ENCODE measurements at places on chromosomes 4 and X. TPM values are rescaled to one million over a fixed set of nuclear protein-coding genes. Genes with fewer than 3 reads are reported as not detected.

DNA sequence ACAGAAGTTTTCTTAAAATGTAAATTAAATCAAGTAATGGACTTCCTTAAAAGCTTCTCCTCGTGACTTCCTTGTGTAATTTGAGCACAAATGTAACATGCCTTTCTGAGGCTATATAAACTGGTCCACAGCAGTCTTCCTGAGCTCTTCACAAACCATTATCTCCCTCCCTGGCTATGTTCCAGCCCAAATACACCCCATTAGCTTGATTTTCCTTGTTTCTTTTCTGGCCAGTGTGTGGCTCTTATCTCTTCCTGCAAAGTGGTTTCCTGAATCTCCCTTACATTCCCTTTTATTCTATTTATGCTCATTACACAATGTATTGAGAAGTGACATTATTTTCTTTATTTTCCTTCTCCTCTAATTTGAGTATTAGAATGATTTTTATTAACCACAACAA lies 1085.3 kb upstream of the PCDH10 start:
- no peak overlapping the region for H3K27ac ChIP-seq
- peaks cover 5% of the 10 kb centered on the region for H3K36me3 ChIP-seq
- peaks cover 2% of the 10 kb centered on the region for H3K27me3 ChIP-seq
- no peaks in the 10 kb centered on the region for H3K4me1 ChIP-seq
- H3K4me3 ChIP-seq = no peak overlapping the region

- H3K27ac ChIP-seq = peak overlapping the region; percentile 92
- H3K27me3 ChIP-seq = peaks cover 43% of the 10 kb centered on the region
- DNase-seq = peak; percentile 83
- peaks cover 7% of the 10 kb centered on the region for H3K36me3 ChIP-seq
Measured at GRCh38 chr4:173522160-173522950, 7.7 kb downstream of the HAND2 start.

Gene ZNF711
- total RNA-seq = 41.9 TPM

DNA sequence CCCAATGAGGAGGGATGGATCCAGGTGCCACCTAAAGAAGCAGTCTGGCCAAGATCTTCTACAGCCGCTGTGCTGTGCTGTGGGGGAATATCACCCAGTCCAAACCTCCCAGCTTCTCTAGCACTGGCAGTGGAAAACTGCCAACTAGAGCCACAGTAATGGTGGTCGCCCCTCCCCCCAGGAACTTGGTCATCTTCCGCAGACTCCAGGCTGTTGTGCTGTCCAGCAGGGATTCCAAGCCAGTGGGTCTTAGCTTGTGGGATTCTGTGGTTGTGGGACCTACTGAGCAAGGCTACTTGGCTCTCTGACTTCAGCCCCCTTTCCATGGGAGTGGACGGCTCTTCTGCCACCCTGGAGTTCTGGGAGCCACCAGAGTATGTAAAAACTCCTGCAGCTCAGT lies 18.2 kb downstream of the GPRASP1 start:
- no peak overlapping the region for H3K4me3 ChIP-seq
- H3K36me3 ChIP-seq = peaks cover 7% of the 10 kb centered on the region
- no peaks in the 10 kb centered on the region for H3K27me3 ChIP-seq
- no peak overlapping the region for H3K27ac ChIP-seq
- DNase-seq = no peak

Gene C1QTNF7
- not detected for total RNA-seq
